ENCODE measurements at places on chromosomes 3 and 15. TPM values are rescaled to one million over a fixed set of nuclear protein-coding genes. Genes with fewer than 3 reads are reported as not detected.
A peak's percentile ranks its signal among the peaks of the same experiment; 100 is the strongest.

BFSP2 gene
- 0.40 TPM for total RNA-seq

EFCC1 gene
- total RNA-seq, result 0.40 TPM

BTLA gene
- not detected for total RNA-seq

WWTR1 gene
- total RNA-seq, result 87.6 TPM

KCNMB3 gene
- total RNA-seq, result 0.58 TPM

GLDN gene
- not detected for total RNA-seq

DHX30 gene
- total RNA-seq, result 96.6 TPM

GRCh38 chr3:151093905-151094304, 8.4 kb downstream of the MED12L start:
- no peak for DNase-seq

- no peak for DNase-seq
These were observed 429 bp downstream of the PARP9 start for GRCh38 chr3:122563717-122564025.

DNA sequence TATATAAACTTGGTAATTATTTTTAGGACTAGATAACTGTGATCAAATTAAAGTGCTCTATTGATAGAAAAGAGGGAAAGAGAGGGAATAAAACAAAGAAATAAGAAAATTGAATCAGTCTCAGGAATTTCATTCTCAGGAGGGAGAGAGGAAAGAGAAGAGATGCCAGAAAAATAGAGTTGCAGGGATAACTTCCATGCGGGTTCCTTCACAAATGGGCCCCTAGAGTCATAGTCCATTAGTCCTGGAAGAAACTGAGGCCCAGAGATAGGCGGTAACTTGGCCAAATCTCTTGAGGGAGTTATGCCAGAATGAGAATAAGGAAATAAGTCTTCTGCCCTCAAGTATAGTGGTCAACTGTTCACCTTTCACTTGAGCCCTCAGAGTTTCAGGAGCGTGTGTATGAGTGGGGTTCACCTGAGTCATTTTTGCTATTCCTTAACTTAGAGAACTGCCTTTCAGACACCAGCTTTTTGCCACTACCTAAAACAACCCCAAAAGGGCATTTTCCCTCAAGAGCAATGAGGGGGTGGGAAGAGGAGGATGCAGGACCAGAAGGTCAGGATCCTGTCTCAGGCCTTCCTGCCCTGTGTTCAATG, 192.6 kb downstream of the MEX3B start:
- DNase-seq, result no peak

DNA sequence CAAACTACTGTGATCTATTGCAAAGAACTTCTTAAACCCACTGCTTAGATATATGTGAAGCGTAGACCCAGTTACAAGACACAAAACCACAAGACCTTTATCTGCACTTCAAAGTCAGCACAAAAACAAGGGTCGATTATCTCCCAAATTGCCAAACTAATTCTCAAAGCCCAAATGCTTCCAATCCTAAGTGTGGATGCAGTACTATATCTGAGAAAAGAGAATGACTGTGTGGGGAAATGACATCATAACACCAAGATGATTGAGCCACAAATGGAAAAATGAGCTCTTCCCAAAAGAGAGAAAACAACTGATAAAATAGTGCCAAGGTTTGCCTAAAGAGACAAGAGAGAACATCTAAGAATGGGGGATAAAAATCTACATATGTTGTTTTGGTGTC, 86.2 kb downstream of the MEIS2 start:
- no peak for DNase-seq

DNA sequence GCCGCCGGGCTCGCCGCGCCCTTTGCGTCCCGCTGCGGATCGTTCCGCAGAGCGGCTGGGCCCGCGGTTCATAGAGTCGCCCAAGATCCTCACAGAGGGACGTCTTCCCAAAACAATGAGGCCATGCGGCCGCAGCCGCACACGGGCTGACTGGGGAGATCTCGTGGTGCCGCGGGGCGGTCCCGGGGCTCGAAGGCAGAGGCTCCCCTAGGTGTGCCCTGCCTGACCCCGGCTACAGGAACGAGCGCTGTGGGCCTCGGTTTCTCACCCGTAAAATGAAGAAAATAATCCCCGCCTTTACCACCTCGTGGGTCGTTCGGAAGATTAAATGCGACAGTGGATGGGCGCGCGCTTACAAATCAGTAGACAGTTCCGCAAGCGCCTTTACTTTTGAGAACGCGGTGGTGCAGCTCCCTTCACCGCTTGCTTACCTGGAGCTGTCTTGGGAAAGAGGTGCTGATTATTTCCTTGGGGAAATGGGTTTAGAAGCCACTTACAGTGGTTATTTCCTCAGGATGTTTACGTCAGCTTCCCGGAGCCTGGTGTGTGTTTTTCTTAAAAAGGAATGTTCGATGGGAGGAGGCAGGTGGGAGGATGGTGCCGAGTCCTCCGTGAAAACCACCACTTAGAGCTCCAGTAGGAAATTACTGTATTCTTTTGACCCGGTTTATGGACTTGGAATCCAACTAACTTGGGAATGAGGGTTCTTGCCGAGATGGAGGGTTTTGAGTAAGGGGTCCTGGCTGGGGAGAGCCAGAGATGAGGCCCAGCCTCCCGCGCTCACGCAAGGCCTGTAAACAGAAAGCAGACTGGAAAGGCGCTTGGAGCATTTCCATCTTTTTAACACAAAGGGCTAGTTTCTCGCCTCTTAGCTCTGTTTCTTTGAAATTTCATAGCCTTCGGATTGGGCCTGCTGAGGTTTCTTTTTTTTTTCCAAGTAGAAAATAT, 1.9 kb upstream of the MEX3B start:
- no peak for DNase-seq

DNA sequence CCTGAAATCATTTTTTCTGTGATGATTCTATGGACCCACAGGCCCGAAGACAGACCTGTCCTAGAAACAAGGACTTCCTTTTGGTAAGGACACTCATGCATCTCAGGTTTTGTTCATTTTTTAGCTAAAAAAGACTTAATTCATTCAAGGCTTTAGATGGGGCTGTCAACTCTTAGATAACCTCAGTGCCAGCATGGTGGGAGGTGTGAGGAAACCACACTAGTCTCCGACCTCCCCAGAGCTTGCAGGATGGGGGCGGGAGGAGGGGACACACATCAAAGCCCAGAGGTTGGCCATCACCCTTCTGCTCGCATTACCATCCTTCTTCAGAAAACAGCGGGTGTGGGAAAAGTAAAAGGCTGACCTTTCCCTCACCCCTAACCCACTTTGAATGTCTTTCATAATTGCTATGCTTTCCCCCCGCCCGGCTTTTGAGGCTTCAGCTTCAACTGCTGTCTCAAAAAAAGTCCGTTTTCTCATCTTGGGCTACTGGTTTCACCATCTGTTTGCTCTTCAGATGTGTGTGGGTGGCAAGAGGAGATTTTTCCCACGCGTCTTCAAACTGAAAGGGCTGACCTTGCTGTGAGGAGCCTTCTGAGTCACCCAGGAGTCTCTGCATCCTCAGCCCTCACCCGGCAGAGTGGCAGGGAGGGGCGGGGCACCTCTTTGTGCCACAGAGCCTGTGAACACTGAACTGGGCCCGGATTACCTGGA, 27.6 kb upstream of the CXCR6 start:
- no peak for DNase-seq

DNA sequence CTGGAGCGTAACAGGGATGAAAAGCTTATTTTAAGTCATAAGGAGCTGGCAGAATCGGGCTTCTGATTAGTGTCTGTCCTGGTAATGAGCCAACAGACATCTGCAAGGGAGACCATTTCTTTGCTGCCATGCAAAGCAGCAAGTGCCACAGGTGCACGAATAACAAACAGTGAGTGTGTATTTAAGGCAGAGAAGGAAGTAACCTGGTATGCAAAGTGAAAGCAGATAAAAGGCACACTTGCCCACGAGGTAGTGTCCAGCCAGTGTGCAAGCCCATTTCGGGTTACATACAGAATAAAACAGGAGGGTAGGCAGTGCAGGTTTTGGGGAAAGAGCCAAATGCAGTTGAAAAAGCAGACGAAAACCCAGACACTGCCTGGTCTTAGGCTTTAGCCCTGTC, 1153.7 kb downstream of the SI start:
- DNase-seq, result no peak

DNA sequence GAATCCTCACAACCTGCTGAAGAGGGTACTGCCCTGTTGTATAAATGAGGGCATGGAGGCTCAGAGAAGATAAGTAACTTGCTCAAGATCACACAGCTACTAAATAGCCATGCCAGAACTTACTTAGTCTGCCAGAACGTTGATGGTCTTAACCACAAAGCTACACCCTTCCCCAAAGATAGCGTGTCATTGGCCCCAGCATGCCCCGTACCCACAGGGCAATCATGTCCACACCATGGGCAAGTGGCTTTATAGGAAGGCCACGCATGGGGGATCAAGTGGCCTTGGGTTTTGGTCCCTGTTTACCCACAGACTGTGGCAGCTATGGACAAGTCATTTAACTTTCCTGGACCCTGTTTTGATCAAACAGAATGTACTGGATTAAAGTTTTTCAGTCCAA, 15.9 kb upstream of the ARHGEF3 start:
- DNase-seq, result no peak

GRCh38 chr15:73171711-73172110, 119.4 kb downstream of the NEO1 start:
- no peak for DNase-seq

DNA sequence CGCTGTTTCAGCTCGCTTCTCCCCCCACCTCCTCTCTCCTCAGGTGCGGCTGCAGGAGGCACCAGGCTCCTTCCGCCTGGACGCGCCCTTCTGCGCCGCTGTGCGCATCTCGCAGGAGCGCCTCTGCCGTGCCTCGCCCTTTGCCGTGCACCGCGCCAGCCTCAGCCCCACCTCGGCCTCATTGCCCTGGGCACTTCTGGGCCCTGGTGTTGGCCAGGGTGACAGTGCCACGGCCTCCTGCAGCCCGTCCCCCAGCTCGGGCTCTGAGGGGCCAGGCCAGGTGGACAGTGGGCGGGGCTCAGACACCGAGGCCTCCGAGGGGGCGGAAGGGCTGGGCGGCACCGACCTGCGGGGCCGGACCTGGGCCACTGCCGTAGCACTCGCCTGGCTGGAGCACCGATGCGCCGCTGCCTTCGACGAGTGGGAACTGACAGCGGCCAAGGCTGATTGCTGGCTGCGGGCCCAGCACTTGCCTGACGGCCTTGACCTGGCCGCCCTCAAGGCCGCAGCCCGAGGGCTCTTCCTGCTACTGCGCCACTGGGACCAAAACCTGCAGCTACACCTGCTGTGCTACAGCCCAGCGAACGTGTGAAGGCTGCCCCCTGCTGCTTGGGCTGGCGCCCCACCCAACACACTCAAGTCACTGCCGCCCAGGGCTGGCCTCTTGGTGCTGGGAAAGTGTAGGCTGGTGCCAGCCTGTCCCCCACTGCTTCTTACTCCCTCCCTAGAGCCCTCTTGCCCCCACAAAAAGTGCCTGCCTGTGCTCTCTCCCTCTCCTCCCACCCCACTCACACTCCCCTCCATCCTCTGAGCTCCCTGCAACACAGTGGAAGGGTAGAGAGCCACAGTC, 7.1 kb downstream of the ALG3 start:
- DNase-seq, result peak; percentile 46

- no peak for DNase-seq
These were observed 47.4 kb downstream of the MRPL46 start for GRCh38 chr15:88419830-88420229.

DNA sequence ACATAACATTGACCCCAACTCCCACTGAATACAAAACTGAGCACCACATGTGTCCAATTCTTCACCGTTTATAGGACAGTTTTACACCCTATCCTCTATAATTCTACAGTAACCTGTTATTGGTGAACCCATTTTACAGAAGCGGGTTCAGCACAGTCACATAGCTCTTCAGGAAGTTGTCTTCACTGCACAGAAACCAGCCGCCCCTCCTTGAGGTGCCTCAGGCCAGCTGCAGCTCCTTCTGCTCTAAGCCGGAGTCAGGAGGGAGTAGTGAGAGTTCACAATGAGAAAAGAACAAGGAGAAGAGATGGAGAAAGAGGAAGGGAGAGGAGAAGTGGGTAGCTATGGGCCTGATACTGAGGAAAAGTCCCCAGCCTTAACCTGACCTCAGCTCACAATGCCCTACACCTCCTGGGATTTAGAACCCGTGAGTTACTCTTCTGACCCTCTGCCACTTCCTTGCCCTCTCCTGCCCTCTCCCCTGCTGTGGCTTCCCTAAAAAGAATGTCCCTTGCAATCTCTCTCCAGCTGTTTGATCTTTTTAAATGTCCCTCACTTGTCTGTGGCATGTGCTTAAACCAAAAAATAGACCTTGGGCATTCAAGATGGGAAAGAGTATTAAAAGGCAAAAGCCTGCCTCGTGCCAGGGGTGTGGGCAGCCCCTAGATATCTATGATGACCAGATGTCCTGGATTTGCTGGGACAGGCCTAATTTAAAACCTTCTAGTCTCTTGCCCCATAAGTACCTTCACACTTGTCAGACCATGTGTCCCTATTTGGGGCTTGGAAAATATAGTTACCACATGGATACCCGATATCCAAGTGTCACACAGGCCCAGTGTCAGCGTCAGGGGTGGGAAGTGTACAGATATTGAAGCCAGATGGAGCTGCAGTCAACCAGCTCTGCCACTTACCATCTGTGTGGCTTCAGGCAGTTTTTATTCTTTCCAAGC, 71.3 kb upstream of the HES1 start:
- DNase-seq, result no peak

DNA sequence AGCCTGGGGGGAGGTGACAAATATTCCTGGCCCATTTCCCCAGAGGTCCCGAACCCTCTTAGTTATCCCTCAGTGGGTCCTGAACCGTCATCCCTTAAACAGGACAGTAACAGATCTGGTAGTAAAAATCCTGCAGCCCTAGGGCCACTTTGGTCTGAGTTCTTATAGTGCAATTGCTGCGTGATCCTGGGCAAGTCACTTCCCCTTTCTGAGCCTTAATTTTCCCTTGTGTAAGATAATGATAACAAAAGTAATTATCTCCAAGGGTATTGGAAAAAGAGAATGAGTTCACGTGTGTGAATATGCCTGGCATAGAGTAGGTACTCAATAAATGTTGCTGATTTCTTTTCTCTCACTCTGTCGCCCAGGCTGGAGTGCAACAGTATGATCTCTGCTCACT, 2.9 kb upstream of the JAGN1 start:
- no peak for DNase-seq

DNA sequence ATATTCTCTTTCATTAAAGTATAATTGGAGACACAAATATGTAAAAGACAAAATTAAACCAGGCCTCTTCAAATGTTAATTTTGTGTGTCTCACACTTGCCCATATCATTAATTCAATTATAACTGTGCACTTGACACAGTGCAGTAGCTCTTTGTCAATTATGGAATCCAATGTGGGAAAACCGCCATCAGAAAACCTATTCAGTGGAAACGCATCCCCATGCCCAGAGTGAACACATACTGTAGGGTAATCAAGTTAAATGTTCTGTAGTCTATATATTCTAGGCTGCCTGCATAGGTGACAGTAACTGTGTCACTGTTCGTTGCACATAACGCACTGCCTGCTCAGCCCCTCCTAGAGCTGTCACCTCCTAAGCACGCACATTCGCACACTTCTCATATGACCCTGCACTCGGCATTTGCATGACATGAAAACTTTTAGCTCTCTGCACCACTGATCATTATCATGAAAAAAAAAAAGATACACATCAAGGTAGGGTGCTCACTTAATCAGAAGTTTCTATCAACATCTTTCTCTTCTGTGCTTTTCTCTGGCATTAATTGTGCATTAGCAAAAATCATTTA, 63.2 kb downstream of the MEIS2 start:
- no peak for DNase-seq

GRCh38 chr3:106010829-106011228, 142.0 kb upstream of the CBLB start:
- no peak for DNase-seq

- no peak for DNase-seq
These were observed 58.9 kb downstream of the MYO1E start for GRCh38 chr15:59313641-59314332.

Data from SK-MEL-5 (cell line).